ENCODE measurements at places on chromosomes 12 and 14.

- DNase-seq, result no peak
Measured at GRCh38 chr12:50411051-50411660, 10.5 kb downstream of the LARP4 start.

DNA sequence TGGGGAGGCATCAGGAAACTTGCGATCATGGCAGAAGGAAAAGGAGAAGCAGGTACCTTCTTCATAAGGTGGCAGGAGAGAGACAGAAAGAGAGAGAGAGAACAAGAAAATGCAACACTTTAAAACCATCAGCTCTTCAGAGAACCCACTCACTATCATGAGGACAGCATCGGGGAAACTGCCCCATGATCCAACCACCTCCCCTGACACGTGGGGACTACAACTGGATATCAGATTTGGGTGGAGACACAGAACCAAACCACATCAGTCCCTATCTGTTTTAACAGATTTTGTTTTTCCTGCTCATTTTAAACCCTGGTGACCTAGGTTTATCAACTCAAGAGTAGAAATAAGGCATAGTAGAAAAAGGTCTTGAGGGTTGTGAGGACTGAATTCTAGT lies 210.1 kb upstream of the PLXNC1 start:
- no peak for DNase-seq

GRCh38 chr14:93787465-93788292 lies 606 bp downstream of the PRIMA1 start:
- no peak for DNase-seq

DNA sequence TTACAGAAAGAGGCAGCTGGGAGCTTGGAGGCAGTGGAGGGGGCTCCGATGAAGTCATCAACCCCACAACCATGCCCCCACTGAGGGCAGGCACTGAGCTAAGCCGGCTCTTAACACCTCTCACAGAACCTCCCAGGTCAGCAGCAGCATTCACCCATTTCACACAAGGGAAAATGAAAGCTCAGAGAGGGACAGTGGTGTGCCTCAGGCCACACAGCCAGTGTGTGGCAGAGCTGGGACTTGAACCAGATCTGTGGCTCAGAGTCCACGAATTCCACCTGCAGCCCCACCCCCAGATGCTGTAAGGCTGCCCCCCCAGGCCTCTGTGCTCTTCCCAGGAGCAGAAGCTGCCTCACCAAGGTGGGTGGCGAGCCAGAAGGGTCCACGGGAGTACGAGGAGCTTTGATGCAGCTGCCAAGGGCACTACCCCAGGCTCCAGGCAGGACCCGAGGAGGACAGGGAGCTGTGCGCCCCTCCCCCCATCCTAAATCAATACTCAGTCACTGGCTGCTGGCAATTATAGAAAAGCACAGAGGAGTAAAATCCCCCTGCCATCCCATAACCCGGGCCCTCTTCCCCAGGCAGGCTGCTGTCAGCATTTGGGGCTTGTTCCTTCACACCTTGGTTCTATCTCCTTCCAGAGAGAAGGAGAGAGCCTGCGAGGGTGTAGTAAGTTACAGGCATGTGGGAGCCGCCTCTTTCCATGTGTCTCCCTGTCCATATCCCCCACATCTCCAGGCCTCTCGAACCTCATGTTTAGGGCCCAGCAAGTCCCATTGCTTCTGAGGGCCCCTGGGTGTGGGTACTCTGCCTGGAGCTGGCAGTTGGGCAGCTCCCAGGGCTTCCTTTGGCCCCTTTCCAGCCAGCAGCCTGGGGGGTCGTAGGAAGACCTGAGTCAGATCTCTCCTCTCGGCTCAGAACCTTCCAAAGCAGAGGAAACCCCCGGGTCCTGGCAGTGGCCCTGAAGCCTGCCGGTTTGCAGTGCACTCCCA lies 47.6 kb downstream of the FAM222A start:
- DNase-seq, result no peak

DNA sequence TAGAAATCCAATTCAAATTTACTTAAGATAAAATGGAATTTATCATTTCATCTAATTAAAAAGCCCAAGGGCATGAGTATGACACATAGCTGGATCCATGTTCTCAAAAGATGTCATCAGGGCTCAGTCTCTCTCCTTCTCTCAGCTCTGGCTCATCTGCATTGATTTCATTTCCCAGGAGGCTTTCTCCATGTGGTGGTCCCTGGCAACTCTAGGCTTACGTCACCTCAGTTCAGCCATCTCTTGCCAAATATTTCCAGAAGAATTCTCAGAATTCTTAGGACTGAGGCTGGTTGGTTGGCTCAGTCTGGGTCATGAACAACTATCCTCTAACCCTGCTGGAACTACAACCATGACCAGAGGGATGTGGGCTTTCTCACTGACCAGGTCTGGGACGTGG lies 65.3 kb downstream of the FOS start:
- no peak for DNase-seq

DNA sequence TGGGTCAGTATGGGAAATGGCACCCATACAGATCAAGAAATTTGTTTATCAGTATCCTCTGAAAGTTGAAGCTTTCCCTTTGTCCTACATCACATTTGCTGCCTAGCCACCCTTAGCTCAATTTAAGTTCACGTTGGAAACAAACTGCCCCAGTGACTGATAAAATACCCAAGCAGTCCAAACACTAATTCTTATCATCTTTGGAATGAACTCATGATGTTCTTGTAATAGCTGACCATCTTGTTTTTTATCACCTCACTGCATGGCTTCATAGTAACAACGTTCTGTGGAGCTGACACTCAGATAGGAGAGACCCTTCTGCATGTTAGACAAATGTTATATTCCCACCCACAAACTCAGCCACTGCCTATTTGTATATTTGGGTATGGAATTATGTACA lies 93.4 kb downstream of the GPR135 start:
- no peak for DNase-seq

GRCh38 chr14:81940651-81941050 lies 407.0 kb upstream of the SEL1L start:
- no peak for DNase-seq

- DNase-seq, result no peak
Measured at GRCh38 chr12:52833922-52834726, at the start of gene KRT79. KRT79 (minus strand) TSS chr12:52834311; CDS start chr12:52834260, 51 bp downstream.

DNA sequence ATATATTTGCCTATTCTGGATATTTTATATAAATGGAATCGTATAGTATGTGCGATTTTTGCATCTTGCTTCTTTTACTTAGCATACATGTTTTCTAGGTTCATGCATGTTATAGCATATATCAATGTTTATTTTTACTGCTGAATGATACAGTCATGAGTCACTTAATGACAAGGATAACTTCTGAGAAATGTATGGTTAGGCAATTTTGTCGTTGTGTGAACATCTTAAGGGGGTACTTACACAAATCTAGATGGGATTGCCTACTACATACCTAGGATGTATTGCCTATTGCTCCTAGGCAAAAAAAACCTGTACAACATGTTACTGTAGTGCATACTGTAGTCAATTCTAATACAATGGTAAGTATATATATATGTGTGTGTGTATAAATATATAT lies 8.8 kb downstream of the USP15 start:
- DNase-seq, result no peak

DNA sequence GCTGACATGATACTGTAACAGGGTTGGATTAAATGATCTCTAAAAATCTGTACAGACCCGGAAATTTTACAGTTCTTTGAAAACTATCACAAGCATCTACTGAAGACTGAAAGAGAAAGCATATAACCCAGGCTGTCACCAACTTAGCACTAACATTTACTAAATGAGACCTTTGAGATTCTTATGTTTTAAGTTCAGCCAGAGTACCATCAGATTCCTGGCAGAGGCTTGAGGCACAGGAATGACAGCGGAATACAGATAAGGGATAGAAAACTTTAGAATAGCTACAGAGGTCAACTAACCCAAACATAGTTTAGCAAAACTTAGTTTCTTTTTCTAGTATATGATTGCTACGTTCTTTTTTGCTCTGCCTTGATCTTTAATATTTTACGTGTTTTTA lies 91.6 kb upstream of the FERMT2 start:
- DNase-seq, result no peak

Measured in left hindlimb (tissue), 1 donor.